ENCODE measurements at places on chromosomes 12 and 14.

DNA sequence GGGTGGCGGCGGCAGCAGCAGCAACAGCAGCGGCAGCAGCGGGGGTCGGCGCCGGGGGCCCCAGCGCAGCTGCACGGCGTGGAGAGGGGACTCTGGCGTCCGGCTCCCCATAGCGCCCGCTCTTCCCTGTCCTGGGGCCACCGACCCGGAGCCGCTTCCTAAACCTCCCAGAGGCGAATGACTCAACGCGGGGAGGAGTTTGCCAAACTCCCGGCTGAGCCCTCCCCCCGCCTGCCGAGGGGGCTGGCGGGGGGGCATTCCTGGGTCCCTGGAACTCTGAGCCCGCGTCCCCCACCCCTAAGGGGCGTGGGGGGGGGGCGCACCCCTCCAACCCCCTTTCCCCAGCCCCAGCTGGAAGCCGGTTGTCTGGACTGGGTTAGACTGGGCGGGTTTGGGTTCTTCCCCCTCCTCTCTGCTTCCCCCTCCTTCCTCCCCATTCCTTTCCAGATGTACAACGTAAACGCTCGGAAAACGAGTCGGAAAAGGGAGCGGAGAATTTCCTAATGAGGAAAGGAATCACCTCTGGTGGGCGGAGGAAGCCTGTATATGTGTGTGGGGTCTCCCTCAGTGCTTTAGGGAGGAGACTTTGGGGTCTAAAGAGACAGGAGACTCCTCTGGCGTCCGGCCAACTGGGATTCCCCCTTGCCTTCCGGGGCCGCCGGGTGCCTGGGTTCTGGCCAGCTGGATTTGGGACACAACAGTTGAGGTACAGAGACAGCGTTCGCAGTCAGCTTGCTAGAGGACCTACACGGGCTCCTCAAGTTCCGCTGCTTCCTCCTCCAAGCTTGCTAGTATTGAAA, at the start of gene ITGA5:
ITGA5 (minus strand) TSS at position 179 of the 800 bp plus-strand sequence; CDS start at position 111, 68 bp downstream.
- DNase-seq = peak; percentile 25

GRCh38 chr12:55760663-55761062, 17.7 kb downstream of the GDF11 start:
- no peak for DNase-seq

- DNase-seq = peak; percentile 72
Observed at GRCh38 chr14:58243790-58244555, 670 bp upstream of the PSMA3 start.

DNA sequence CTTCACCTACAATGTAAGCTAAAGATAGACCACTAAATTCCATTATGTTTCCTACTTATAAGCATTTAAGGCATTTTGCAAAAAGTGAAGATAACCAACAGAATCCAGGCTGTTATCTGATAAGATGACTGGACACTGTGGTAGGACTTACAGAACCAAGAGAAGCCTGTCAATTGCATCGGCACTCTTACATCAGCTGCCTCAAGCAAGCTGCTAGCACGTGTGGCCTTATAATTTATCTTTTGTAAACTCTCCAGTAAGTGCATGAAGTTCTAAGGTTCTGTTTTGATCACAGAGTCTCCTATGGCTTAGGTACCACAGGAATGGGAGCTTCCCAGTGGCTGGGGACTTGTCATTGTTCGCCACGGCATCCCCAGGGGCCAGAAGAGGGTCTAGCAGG, 88.7 kb downstream of the TRAFD1 start:
- peak; percentile 27 for DNase-seq

DNA sequence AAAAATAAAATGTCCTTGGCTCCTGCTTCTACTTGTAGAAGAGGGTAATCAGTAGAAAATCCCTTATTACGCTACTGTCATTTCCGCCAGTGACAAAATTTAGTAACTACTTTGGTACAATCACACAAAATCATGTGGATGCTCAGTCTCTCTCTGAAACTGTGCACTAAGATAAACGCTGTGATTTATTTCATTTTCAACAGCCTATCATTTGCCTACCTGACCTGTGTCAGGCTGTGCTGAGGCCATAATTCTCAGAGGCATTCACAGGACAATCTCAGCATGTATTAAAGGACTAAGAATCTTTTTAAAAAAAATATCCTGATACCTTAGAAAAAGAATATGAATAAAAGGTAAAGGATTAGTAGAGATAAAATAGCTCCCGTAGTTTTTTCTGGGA, 226.0 kb downstream of the RASSF9 start:
- no peak for DNase-seq

DNA sequence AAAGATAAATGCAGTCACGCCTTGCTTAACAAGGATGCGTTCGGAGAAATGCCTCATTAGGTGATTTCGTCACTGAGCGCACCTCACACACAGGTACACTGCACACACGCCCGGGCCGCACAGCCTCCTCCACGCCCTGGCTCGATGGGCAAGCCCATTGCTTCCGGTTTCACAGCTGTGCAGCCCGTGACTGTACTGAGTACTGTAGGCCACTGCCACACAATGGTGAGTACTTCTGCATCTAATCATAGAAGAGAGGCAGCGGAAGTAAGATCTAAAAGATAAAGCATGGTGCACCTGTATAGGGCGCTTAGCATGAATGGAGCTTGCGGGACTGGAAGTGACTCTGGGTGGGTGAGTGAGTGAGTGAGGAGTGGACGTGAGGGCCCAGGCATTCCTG, 4.3 kb downstream of the RIMBP2 start:
- no peak for DNase-seq

DNA sequence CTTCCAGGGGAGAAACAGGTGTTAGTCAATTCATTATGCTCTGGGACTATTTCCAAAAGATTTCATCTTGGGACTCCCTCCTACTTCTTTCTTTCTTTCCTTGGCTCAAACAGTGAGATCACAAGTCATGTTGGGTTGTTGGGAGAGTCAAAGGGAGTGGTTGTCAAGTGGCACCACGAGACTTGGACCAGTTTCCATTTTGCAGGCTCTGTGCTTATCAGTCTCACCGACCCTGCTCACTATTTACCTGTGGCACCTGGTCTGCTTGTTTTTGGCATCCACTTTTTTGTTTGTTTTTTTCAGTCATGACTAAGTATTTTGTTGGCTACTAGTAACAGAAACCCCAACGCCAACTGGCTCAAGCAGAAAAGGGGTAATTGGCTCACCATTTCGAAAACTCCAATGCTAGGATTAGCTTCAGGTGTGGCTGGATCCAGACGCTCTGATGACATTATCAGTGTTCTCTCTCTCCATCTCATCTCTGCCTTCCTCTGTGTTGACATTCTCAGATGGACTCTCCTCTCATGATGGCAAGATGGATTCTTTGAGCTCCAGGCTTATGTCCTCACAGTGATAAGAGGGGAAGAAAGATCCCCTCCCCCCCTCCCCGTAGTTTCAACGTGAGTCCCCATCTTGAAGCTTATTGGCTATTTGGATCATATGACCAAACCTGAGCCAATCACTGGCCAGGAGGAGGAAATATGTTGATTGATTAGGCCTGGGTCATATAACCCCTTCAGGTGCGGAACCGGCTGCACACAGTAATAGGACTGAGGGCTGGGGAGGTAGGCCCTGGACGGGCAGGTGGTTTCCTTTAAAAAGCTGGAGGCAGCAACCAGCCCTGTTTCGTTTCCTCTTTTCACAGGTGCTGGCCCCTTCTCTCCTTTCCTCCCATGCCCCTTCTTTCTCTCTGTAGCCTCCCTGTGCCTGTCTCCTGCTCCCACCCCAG, 84.2 kb downstream of the AACS start:
- DNase-seq = no peak

DNA sequence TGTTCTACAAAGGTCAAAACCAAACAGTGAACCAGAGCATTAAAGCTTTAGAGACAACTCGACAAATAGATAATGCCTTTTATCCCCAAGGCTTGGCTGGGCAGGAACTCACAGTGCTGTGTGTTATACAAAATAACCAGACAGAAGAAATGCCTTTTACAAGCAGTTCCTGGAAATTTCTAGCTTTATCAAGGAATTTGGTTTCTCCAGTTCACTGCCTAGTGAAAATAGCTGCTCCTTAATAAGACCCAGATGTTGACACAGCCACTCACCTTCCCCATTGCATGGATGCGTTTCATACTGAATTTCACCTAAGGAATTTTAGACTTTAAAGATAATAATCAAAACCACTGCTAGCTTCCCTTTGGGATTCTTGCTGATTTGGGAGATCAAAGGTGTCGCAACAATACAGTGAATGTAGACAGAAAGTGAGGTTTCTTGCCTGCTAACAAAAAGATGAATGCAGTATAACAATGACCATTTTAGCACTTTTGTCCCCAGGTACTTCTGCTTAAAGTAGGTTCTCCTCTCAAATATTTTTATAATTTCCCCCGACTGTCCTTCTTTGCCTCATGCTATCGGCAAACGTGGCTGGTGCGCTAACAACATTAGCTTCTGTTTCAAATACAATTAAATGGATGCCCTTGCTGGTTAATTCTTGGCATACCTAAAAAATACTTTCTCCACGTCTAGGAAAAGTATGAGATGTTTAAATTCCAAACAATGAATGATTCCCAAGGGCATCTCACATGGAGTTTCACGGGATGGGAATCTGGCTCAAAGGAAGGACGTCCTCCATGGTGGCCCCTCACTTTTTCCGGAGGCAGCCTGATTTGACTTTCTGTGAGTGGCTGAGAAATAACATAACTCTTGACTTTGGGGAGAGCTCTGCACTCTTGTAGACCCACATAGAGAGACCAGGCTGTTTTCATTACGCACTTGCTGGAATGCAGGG, 162.4 kb downstream of the C12orf75 start:
- no peak for DNase-seq

GRCh38 chr14:99004112-99004511, 267.9 kb downstream of the BCL11B start:
- DNase-seq = no peak

GRCh38 chr12:4210183-4210582, 63.4 kb upstream of the CCND2 start:
- DNase-seq = no peak

DNA sequence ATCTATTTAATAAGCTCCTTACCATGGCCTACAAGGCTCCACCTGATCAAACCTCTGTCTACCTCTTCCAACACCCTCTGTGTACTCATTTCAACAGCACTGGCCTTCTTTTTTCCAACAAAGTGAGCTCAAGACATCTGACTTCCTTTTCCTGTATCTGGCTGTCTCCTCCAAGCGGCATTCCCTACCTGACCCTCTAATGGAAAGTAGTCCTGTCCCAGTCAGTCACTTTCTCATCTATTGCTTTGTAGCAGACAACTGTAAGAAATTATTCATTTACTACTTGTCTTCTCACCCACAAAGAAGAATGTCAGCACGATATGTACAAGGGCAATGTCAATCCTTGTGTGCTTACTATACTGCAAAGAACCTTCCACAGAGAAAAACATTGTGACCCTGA, 149.6 kb downstream of the MED13L start:
- DNase-seq = no peak

GRCh38 chr12:479161-479560, 19.4 kb downstream of the B4GALNT3 start:
- DNase-seq = no peak

GRCh38 chr14:74913986-74914573, 9.0 kb downstream of the RPS6KL1 start:
- peak; percentile 63 for DNase-seq

DNA sequence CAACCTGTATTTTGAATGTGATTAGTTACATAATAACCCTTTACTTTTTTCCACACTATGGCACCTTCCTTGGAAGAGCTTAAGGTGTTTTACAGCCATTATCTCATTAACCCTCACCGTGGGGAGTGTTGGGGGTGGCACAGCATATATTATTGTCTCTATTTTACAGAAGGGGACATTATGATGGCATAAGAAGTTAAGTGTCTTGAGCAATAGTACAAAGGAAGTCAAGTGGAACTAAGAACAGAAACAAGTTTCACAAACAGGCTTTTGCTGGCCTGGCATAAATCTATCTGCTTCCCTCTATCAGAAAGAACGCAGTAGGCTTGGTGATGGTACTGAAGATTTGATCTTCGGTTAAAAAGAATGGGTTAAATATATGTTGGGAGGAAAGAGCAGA, 169.7 kb upstream of the OTX2 start:
- DNase-seq = no peak

DNA sequence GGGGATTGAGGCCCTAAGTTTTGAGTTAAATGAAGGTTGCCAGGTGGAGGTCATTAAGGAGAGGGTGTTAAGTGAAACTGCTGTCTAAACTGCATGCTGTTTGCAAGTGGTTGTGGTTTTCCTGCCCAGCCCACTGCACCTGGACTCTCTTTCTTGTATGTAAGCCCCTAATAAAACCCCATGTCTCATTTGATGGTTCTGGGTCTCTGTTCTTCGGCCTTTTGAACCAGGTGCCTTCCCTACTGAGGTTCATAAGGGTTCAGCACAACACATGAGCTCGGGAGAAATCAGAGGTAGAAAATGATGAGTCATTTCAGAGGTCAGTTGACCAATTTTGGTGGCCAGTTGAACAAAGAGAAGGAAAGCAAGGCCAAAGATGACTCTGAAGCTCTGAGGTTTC, 382.5 kb downstream of the RPS29 start:
- DNase-seq = no peak

- no peak for DNase-seq
Observed at GRCh38 chr12:126210026-126210425, 1144.8 kb downstream of the AACS start.

DNA sequence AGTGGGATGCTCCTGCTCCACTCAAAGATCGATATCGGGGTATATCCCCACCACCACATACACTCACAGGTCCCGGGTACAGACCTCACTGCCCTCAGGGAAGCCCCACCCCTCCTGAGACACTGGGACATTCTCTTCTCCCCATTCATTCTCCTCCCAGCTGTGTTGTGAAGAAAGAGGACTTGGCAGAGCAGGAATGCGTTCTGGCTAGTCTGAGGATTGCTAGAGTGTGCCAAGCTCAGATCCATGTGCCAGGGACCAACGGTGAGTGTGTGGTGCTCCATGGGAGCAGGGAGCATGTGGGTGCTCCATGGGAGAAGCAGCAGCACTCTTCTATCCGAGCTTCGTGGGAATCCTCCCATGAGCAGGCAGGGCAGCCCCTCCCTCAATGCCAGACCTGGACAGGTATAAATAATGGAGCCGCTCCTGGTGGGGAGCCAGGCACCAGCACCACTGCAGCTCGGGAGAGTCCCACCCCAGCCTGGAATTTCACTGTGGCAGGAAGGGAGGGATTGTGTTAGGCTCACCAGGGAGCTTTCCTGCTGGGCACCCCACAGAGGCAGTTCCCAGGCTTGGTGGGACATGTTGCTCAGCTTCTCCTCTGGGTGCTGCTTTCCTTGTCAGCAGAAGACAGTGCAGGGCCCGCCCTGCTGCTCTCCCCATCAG, 2.3 kb upstream of the KRT5 start:
- DNase-seq = no peak

- no peak for DNase-seq
Observed at GRCh38 chr14:86652526-86652925, 1122.6 kb downstream of the FLRT2 start.

GRCh38 chr12:102976609-102977280, 19.3 kb downstream of the ASCL1 start:
- DNase-seq = no peak

- no peak for DNase-seq
Observed at GRCh38 chr14:35458442-35458841, 53.9 kb upstream of the NFKBIA start.

DNA sequence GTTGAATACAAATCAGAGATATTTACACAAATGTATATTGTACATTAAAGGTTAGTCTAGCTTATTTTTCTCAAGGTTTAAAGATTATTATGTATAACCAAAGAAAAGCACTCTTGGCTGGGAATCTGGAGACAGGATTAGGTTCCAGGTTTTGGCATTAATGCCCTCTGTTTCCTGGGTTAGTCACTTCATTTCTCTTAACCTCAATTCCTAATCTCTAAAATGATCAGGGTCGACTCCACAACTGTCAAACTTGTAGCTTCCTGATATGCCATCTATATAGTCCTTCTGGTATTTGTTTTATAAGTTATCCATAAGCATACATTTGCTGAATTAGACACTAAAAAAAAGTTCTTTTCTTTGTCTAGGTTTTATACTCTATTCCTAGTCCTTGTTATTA, 2.6 kb downstream of the ITPR2 start:
- DNase-seq = peak; percentile 16

GRCh38 chr14:92143962-92144361, 22.2 kb downstream of the CPSF2 start:
- peak; percentile 68 for DNase-seq

Measured in erythroblast (primary cell).